ENCODE measurements at places on chromosomes 11 and 22. TPM values are rescaled to one million over a fixed set of nuclear protein-coding genes. Genes with fewer than 3 reads are reported as not detected.
A peak's percentile ranks its signal among the peaks of the same experiment; 100 is the strongest.

RASD2 gene
- 2.0 TPM for polyA plus RNA-seq

FAM227A gene
- polyA plus RNA-seq = 0.03 TPM

DNA sequence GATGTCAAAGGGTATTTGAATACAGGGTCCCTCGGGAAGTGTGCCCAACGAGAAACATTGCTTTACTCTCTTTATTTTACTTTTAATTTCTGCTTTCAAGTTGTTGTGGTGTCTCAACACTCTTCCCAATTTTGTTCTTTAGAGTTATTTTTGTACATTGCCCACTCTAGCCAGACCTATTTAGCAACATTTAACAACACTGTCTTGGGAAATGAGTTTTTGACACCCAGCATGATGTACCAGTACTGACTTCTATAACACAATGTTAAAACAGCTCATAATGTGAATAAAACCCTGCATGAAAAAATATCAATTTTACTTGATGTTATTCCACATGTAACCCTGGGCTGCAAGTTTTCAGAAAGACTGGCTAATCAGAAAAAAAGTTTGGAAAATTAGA lies 350.2 kb upstream of the PITPNB start:
- DNase-seq = no peak

- DNase-seq = no peak
These were observed 551.6 kb downstream of the OPCML start for GRCh38 chr11:132980670-132981069.

GRCh38 chr11:110162216-110162615 lies 69.0 kb downstream of the ZC3H12C start:
- no peak for DNase-seq

KCNQ1 gene
- 0.98 TPM for polyA plus RNA-seq

GRCh38 chr11:7657306-7658025 lies 15.8 kb downstream of the CYB5R2 start:
- peak; percentile 78 for DNase-seq

GRCh38 chr11:110787680-110788079 lies 75.4 kb upstream of the ARHGAP20 start:
- DNase-seq = no peak

DNA sequence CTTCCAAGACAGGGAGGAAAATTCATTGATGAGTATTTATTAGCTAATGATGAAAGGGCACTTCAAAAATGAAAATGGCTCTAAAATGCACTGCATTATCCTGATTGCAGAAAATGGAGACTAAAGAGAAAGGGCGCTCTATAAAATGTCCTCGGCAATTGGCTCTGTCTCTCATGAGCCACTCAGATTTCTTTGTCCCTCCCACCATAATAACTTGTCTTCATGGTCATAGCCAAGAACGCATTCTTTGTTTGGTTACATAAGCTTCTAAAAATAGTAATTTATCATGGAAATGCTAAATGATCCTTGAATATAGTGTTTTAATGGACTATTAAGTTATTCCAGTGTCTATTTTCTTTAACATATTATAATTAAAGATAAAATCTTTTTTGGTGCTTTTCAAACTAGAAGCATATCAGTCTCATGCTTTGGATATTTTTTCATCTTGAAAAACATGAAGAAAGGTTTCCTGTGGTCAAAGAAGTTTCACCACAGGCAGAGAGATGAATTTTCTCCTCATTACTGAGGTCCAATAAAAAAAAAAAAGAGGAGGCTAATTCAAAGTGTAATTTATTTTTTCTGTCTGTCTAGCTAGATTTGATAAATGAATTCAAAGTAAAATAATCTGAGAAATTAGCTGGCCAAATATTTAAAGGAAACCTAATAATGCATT lies 238.1 kb upstream of the BLID start:
- no peak for DNase-seq

OR51B2 gene
- not detected for polyA plus RNA-seq

DNA sequence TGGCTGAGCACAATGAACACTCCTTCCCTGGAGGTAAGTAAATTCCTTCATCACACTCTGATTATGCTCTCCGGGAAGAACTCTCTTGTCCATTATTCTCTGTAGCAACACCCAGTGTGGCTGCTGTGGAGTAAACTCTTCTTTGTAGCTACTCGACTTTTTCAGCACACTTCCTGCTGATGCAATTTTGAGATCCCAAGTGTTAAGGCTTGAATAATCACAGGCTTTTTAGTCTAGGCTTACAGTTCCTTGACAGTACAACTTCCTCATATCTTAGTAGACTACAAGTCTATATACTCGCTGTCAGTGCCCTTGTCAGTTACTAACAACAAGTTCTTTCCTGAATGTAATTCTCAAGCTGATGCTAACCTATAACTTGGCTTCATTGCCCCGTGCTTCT lies 301.8 kb upstream of the API5 start:
- DNase-seq = no peak
